ENCODE measurements at places on chromosomes 3 and 15. TPM values are rescaled to one million over a fixed set of nuclear protein-coding genes. Genes with fewer than 3 reads are reported as not detected.

Gene MKRN2OS
- total RNA-seq = 1.8 TPM

Gene SCG5
- not detected for total RNA-seq

Gene SATB1
- 44.3 TPM for total RNA-seq

Gene STRA6
- not detected for total RNA-seq

Gene ISY1
- total RNA-seq = 21.3 TPM

Gene DYNLT2B
- total RNA-seq = 3.9 TPM

Gene PTPN23
- total RNA-seq = 20.0 TPM

Gene ZNF660
- 1.1 TPM for total RNA-seq

Gene FBXO40
- total RNA-seq = 245 TPM

Gene RASGRF1
- not detected for total RNA-seq

Gene SRP14
- 240 TPM for total RNA-seq

Gene CYP8B1
- total RNA-seq = not detected

DNA sequence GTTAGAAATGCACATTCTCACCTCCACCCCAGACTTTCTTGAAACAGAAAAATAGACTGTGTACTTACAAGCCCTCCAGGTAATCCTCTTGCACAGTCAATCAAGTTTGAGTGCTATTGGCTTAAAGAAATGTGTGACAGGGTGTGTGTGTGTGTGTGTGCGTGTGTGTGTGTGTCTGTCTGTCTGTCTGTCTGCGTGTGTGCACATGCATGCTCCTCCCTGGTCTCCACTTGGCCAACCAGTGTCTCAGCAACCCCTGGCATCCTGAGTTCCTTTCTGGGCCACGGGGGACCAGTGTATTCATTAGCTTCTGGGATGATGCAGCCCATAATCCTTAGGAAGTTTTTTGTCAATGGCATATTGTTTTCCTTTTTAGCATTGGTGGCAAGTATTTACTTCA lies 128.8 kb upstream of the IL12A start:
- no peak for DNase-seq

GRCh38 chr15:64807051-64807749 lies 18.2 kb downstream of the PIF1 start:
- DNase-seq = no peak

DNA sequence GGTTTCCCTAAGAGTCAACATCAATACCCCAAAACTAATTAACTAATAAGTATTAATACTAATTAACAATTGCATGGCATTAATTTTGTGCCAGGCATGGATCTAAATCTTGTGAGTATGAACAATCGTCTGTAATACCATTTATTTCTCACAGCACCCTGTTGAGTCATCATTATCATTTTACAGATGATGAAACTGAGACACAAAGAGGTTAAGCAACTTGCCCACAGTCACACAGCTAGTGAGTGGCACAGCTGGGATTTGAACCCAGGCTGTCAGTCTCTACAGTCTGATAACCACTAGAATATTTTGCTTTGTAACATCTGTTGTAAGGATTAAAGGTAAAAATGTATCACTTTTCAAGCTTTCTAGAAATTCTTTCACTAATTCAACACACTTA lies 423.4 kb upstream of the WNT5A start:
- no peak for DNase-seq

DNA sequence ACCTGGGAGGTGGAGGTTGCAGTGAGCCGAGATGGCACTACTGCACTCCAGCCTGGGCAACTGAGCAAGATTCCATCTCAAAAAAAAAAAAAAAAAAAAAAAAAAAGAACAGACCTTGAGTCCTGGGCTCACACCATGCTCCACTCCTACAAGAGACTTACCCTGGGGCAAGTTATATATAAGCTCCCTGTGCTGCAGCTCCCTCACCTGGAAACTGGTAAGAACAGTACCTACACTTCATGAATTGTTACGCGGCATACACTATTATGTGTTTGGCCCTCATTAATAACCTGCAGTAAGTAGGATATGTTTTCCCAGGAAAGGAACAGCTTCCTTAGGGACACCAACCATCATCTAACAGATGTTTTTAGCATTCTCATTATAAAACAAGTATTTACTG lies 119.6 kb downstream of the FMN1 start:
- DNase-seq = no peak

DNA sequence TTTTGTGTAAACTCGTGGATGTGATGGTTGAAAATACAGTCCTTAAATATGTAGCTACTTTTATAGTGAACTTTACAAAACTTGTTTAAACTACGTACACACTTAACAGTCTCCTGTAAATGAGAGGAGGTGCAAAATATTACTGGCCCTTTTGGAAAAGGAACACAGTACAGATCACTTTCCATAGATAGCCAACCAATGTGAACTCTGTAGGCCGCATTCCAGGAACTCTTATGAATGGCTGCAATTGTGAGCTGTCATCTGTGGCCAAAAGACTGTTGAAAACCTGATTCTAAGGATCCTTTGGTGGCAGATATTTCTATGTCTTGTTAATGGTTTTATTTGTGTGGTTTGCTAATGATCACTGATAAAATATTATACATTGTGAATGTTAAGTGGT lies 6.2 kb downstream of the TSC22D2 start:
- no peak for DNase-seq

DNA sequence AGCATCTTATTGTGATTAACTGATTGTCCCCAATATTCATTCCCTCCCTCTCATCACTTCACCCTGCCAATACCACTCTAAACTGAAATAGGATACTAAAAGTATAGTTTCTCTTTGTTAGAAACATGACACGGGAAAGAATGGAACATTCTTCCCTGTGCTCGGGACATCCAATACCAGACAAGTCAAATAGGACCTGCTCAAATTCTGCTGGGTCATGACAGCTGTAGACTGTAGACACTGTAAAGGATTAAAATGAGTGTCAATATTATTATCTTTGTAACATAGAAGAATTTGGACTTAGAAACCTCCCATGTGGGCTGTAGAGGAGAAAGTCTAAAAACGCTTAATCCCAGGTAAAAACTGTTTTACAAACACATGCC lies 315.0 kb upstream of the NR2E3 start:
- DNase-seq = no peak

GRCh38 chr3:80159990-80160506 lies 392.2 kb upstream of the ROBO1 start:
- no peak for DNase-seq

DNA sequence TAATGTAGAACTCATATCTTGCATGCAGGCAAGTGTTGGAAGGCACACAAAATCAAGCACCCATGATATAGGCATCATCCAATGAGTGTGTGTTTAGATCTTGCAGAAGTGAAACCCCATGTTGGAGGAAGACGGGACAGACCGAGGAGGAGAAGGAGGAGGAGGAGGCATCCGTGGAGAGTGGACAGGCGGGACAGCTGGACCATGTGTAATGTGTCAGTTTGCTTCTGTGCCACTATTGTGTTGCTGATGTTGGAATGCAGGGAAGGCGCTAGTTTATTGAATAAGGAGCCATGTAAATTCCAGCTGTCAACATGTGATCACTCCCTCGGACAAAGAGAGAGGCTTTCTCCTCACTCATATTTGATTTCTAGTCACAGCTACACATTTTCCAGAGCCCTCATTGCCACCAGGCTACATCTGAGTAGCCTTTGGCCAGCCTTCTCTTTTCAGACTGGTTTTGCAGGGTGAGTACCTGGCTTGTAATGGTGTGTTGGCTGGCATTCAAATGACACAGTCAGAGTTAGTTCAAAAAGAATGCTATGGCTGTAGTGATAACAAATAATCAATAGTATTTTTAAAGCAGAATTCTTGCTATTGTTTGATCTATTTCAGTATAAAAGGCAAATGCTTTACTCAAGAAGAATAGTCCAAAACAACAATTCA lies 1037.6 kb upstream of the NR2F2 start:
- no peak for DNase-seq

DNA sequence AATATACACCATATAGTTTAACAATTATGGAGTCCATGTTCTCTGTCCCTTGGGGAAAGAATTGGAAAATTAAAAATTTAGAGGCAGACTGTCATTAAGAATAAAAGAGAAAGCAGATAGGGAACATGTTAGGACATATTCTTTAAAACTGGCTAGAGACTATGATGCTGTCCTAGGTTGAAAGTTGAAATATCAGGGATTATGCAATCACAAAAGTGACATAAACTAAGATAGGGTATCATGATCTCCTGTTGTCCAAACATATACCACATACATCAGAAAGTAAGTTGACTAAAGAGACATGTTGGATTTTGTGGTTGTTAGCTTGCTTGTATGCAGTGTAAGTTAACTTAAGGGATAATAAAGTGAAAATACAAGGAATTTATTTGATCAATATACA lies 9.9 kb upstream of the EID1 start:
- no peak for DNase-seq

- DNase-seq = no peak
Observed at GRCh38 chr3:55519019-55519418, 31.9 kb upstream of the WNT5A start.

DNA sequence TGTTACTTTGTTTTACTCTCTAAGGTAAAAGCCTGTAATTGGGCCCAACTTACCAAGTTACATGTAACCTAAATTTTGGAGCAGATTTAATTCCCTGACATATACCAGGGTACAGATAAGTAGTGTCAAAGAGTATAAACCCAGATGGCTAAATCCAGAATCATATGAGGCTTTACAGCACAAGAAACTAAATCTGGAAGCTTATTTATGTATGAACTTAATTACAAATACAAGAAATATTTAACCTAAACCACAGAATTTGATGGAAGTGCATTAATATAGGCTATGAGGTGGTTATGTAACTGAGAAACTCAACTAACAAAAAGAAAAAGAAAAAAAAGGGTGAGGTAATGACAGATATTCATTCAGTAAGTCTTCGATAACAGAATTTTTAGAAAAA lies 930.2 kb upstream of the ALCAM start:
- no peak for DNase-seq

- DNase-seq = no peak
Observed at GRCh38 chr15:45132844-45133560, 3.2 kb downstream of the DUOX1 start.

DNA sequence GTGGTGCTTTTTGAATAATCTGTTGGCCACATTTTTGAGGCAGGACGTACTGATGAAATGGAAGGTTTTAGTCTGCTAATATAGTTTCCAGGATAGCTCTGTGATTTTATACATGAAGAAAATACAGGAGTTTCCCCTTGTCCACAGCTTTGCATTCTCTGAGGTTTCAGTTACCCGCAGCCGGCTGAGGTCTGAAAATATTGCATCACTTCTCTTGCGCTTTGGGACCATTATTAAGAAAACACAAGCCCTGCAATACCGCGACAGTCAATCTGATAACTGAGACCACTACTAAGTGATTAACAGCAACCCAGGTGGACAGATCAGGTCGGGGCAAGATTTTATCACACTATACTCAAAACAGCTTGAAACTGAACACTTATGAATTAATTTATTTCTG lies 33.0 kb downstream of the BLM start:
- DNase-seq = no peak

GRCh38 chr3:17301271-17301670 lies 416.5 kb downstream of the PLCL2 start:
- DNase-seq = no peak

DNA sequence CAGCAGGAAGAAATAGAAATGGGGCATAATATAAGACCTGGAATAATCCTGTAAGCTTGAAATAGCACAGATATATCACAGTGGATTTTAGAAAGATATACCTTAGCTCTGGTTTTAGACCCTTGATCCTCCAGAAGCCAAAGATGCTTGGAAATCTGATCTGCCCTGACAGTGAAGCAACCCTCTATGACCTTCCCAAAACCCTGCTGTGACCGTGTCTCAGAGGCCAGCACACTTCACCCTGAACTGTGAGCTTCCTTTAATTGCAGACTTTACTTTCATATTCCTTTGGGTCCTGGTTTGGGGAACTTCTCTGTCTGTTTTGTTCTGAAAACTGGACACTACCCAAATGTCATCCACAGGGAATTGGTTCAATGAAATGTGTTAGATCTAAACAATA lies 13.0 kb downstream of the MECOM start:
- DNase-seq = no peak

- no peak for DNase-seq
Observed at GRCh38 chr3:43213631-43214030, 72.7 kb upstream of the SNRK start.

GRCh38 chr3:71395927-71396695 lies 187.4 kb downstream of the FOXP1 start:
- DNase-seq = no peak

DNA sequence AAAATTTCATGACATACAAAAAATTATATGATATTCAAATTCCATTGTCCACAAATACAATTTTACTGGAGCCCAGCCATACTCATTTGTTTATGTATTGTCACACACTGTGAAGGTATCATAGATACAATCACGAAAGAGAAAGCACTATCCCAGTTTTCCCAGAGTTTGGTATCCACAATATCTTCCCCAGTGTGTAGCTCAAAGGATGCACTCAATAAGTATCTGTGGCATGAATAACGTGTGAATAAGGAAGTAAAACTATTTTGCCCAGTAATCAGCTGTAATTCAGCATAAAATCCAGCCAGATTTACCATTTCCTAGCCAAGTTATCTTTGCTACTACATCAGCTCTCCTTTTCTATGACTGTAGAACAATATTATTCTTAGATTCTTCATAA lies 131.3 kb upstream of the KCNMB2 start:
- DNase-seq = no peak

DNA sequence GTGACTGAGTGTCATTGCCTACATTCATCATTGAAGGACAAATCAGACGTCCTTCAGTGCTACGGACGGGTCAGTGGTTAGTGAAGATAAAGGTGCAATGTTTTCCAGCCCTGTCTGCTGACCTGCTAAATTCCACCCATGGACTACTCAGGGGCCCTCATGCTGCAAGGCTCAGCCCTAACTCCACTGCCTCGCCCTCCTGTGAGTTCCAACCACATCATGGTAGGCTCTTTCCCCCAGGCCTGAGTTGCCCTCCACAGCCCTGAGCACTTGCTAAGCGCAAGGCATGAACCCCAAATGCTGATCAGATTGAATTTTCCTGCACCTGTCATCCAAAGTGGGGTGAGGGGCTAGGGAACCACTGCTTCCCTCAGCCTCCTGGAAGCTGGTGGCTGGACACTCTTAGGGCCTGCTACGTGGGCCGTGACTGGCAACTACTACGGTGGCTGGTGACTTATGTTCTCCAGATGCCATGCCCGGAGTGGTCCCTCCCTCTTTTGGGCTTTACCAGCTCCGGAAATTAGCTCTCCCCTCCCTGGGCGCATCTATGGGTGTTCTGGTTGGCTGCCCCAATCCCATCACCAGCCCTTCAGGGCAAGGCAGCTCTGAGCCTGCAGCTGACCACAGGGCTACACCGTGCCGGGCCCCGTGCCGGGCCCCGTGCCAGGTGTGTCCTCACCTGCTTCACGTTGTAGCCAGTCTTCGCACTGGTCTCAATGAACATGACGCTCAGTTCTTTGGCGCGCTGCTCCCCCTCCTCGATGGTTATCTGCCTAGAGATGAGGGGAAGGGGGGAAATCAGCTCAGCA lies 32.1 kb downstream of the SRPRB start:
- no peak for DNase-seq

GRCh38 chr15:69663982-69664381 lies 211.4 kb downstream of the RPLP1 start:
- DNase-seq = no peak

- DNase-seq = no peak
Observed at GRCh38 chr15:101458908-101459578, 30.5 kb downstream of the PCSK6 start.
